ENCODE measurements at places on chromosomes 12 and 14.

DNA sequence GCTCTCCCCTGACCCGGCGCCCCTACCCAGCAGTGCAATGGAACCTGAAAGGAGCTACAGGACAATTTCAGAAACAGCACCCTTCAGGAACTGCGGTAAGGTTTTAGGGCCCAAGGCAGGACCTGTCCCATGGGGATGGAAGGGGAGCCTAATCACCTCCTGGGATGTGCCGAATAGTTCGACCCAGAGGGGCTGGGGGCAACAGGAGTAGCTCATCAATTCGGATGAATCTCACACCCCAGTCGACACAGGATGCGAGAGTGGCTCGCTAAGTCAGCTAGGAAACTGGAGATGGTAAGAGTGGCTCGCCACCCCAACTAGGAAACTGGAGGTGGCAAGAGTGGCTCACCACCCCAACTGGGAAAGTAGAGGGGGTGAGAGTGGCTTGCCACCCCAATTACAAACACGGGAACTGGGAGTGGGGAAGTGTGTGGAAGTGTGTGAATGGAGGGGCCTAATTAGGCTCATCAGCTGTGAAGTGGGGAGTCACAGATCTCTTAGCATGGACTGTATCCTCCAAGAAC, 57.1 kb downstream of the DHRS2 start:
- no peak for DNase-seq

- no peak for DNase-seq
Observed at GRCh38 chr12:104510145-104510872, 53.6 kb downstream of the CHST11 start.

GRCh38 chr12:69042970-69043369, 110.0 kb upstream of the CPM start:
- DNase-seq, result no peak

- DNase-seq, result no peak
Observed at GRCh38 chr12:43815416-43815815, 9.3 kb upstream of the TWF1 start.

- DNase-seq, result peak; percentile 51
Observed at GRCh38 chr12:68207276-68207675, 18.3 kb downstream of the IL26 start.

- DNase-seq, result no peak
Observed at GRCh38 chr14:105389534-105389933, 8.8 kb upstream of the TEX22 start.

DNA sequence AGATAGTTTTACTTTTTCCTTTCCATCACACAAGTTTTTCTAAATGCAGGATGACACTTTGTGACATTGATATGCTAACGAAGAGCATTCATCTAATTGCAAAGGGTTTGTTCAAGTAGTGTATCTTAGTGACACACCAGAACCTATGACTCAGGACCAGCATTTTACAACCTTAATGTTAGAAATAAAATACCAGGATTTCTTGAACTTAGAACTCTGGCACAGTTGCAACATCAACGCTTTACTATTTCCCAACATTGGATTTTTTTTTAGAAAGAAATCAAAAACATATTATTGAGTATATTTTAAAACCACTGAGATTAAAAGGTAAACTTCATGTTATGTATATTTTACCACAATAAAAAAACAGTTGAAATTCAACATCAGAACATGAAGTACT, 17.9 kb upstream of the PLEKHG6 start:
- DNase-seq, result no peak

GRCh38 chr14:51455041-51455835, 196.5 kb upstream of the FRMD6 start:
- no peak for DNase-seq

DNA sequence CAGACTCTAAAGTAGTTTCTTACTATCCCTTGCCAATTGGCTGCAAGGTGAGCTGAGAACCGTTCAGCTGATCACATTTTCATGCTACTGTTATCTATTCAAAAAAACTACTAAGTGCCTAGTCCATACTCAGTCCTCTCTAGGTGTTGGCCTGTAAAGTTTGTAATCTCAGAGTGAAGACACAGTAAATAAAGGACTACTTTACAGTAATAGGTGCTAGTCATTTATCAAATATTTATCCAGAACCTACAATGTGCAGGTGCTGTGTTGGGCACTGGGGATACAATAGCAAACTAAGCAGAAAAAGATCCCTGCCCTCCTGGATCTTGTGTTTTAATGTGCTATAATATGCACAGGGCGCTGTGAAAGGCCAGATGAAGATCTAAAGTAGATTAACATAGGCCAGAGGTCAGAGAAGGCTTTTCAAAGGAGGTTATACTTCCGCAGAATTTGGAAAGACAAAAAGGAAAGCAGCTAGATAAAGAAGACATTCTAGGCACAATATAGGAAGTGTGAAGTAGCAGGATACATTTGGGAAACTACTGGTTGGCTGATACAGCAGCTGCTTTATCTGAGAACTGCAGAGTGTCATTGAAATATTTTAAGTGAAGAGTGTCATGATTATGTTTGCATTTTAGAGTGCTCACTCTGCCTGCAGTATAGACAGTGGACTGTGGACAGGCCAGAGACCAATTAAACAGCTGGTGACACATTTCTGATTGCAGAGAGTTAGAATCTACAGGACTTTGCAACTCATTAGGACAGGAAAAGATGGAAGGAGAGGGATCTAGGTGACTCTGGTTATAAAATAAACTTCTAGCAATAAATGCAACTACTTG, 8.0 kb upstream of the ACTR10 start:
- no peak for DNase-seq

GRCh38 chr12:41034686-41035085, 153.4 kb upstream of the PDZRN4 start:
- DNase-seq, result no peak

- no peak for DNase-seq
Observed at GRCh38 chr12:70283232-70283631, 40.0 kb downstream of the CNOT2 start.

GRCh38 chr14:63523735-63524426, 19.3 kb downstream of the PPP2R5E start:
- peak; percentile 38 for DNase-seq

DNA sequence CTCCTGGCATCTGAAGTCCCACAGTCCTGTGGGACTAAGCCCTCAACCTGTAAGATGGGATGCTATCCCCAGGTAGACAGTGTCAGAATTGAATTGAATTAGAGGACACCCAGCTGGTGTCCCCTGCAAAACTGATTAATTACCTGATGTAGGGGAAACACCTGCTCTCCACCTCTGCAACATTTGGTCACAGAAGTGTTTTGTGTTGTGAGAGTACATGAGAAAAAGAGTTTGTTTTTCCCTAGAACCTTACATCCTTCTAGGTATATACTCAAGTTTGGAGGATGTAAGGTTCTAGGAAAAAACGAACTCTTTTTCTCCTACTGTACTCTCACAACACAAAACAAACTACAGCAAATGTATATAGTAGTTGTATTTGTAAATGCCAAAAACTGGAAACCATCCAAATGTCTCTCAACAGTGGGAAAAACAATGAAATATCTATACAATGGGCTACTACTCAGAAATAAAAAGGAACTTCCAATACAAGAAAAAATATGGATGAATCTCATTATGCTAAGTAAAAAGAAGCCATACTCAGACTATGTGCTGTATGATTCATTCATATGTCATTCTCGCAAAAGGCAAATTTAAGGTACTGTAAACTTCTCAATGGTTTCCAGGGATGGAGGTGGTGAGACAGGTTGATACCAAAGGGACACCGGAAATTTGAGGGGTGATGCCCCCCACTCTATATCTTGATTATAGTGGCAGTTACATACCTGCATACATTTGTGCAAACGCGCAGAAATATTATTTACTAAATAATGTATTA, 160.7 kb downstream of the MED13L start:
- DNase-seq, result no peak

GRCh38 chr12:104632724-104633201, 176.0 kb downstream of the CHST11 start:
- DNase-seq, result peak; percentile 19

DNA sequence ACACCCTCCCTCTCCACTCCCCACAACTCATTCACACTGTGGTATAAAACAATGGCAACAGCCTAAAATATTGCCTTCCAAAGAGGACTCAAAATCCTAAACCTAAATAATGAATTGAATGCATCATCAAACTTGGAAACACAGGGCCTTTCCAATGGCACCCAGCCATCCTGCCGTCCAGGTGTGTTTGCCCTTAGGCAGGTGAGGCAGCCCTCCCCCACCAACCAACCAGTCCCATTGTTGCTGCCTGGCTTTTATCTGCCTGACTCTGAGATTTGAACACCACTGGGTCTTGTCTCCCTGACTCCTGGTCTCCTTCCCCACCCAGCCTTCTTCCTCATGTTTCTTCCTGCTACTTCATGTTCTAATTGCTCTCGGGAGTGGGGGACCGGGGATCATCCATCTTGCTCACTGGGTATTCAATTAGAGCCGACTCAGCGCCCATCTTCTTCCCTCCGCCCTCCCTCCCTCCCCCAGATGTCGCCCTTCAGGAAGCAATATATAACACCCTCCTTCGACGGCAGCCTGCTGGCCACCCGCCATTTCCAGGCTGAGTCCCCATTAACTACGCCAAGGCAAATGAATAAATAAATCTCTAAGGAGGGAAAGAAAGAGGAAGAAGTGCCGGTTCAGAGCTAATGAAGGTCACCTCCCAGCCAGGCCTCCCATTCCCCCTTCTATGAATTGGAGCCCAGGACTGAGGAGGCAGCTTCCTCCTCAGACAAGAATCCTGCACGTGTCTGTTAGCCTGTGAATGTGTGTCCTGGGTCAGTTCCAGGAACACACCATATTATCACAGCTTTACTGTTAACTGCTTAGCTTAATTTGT, 36.3 kb upstream of the NTF3 start:
- no peak for DNase-seq

- no peak for DNase-seq
Observed at GRCh38 chr12:124663771-124664366, 96.5 kb upstream of the NCOR2 start.

DNA sequence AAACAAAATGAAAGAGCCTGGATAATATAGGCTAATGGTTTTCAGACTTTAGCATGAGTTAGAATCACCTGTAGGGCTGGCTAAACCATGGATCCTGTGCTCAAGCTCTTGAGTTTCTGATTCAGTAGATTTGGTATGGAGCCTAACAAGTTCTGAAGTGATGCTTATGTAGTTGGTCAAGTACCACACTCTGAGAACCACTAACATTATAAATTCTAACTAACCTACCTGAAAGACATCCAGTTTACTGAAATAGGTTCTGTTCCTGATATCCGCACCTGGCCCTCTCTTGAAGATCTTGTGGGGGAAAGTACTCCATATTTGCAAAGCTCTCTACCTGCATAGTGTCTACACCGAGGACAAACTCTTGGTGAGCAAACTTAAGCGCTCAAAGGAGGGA, 59.4 kb upstream of the VSX2 start:
- no peak for DNase-seq

GRCh38 chr14:71665157-71665556, 267.1 kb upstream of the RGS6 start:
- peak; percentile 27 for DNase-seq

GRCh38 chr12:113506867-113507266, 35.2 kb upstream of the LHX5 start:
- no peak for DNase-seq

DNA sequence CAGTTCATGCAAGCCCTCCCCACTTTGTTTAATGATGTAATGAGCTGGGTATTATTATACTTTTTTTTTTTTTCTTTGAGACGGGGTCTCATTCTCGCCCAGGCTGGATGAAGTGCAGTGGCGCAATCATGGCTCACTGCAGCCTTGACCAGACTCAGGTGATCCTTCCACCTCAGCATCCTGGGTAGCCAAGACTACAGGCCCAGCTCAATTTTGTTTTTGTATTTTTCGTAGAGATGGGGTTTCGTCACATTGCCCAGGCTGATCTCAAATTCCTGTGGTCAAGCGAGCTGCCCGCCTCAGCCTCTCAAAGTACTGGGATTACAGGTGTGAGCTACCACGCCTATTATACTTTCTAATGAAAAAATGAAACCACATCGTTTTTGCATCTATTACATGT, 4.5 kb upstream of the DCAF11 start:
- no peak for DNase-seq

- no peak for DNase-seq
Observed at GRCh38 chr14:59490756-59491155, 6.4 kb downstream of the JKAMP start.

- no peak for DNase-seq
Observed at GRCh38 chr14:89466944-89467343, 49.9 kb upstream of the FOXN3 start.

- DNase-seq, result no peak
Observed at GRCh38 chr14:95305940-95306339, 13.8 kb downstream of the CLMN start.

DNA sequence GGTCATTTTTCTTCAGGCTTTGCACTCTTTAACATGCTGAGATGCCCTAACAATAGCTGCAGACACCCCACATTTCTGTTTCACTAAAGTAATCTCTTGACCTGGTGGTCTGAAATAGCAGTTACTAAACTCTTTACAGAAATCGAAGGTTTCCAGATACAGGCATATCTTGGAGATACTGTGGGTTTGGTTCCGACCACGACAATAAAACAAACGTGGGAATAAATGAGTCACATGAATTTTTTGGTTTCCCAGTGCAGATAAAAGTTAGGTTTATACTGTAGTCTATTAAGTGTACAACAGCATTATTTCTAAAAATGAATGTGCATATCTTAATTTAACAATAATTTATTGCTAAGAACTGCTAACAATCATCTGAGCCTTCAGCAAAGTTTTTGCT, 208.7 kb downstream of the EGLN3 start:
- DNase-seq, result no peak

DNA sequence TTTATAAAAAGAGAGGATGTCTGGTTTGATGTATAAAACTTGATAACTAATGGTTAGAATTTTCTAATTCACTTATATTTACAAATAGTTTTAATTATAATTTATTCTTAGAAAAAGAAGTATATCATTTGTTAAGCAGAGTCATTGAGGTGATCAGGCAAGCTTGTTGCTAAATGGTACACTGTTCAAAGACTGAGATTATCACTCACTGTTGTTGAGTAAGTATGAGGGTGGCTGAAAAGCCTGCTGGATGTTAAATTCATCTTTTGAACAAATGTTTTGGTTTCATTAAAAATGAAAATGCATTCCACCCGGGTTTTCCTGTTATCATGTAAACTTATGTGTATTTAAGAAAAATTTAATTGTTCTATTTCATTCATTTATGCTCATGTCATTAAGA, 451.8 kb downstream of the ADAMTS20 start:
- DNase-seq, result no peak

DNA sequence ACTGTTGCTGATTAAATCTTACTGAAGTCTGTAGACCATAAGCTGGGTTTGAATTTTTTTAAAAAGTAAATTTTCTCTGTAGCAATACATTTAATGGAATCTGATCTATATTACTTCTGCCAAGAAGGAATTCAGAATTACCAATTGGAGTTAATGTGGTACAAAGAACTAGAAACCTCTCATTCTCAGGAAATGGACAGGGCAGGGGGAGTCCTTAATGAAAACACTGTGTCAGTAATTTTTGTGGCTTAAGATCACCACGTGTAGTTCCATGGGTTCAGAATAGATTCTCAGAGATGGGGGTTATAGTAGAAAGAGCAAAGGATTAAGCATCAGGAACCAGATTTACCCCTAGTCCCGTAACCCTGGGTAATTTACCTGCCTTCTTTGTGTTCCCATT, 30.3 kb downstream of the FBXL14 start:
- no peak for DNase-seq

GRCh38 chr14:99029916-99030305, 242.1 kb downstream of the BCL11B start:
- DNase-seq, result no peak
